ENCODE measurements at places on chromosomes 3 and 15.

DNA sequence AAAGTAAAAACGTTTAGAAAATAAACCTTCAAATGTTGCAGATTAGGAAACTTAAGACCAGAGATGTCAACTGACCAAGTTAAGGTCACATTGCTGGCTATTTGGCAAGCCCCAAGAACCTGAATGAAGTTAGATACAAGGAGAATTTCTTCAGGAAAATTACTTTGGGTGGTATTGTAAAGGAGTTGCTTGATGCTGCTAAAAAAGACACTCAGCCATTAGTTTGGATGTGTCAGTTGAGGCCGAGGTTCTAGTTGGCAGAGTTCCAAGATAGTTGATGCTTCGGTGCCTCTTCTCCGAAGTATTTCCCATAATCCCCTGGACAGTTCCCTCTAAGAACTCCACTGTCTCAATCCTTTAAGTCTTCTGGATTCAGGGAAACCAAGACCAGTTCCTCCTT is 24.3 kb downstream of the SIAH2 start:
- no peak for DNase-seq

DNA sequence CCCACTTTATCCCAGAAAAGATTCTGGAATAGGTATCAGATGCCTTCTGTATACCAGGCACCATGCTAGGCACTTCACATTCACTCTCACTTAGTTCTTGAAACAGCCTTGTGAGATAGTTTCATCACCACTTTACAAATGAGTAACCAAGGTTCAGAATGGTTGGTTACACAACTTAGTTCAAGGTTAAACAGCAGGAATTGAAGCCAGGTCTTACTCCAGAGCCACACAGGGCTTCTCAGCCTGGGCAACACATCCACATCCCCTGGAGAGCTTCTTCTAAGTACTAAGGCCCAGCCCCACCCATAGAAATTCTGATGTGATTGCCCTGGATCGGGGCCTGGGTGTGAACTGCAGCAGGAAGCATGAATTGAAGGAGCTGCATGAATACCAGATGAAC is 18.6 kb downstream of the WHAMM start:
- no peak for DNase-seq

DNA sequence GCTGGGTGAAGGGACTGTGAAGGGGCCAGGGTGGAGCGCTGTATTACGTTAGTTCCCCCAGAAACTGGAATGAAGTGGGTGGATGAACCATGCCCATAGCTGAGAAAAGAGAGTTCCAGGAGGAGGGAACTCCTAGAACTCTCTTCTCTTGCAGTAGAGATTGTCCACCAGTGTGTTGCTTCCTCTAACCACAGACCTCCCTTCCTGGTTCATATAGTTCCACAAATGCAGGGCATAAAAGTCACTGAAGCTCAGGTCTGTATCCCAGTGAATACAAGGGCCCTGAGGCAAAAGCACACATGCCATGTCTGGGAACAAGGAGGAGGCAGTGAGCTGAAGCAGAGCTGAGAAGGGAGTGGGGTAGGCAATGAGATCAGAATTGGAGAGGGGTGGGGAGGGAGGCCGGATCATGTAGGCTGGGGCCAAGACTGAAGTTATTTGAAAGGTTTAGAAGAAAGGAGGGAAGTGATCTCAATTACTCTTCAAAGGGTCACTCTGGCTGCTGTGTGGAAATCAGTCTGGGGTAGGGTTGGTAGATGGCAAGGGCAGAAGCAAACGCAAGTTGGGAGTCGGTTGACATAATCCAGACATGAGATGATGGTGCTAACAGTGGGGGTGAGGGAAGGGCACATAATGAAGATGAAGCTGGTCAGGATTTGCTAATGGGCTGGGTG is 6.5 kb downstream of the A4GNT start:
- DNase-seq, result no peak

DNA sequence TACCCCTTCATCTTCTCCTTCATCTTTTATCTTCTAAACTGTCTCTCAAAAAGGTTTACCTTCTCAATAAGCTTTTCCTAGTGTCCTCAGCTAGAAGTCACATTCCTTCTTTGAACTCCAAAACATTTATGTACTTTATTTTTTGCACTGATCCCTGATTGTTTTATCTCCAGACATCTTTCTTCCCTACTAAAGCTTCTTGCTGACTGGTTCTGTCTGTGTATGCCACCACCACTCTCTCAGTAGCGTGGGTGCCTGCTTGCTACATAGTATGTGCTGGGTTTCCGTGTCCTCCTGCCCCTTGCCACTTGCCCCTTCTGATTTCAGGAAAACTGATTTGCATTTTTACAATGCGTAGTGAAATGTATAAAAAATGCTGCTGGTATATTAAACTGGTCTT is 24.0 kb downstream of the GTF2E1 start:
- DNase-seq, result no peak

DNA sequence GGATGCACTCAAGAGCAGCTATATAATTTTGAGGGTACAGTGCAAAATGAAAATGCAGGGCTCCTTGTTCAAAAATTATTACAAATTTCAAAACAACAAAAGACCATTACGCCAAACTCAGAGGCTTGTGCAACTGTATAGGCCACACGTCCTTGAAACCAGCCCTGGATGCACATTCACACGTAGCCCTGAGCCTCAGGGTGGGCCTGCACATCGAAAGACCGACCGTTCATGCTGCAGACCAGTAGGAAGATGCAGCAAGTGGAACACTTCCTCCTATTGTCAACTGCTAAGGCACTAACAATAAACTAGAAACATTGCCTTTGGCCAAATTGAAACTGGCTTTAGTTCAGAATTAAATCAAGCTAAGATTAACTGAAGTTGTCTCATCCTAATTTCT is 174.7 kb downstream of the SHOX2 start:
- no peak for DNase-seq

- no peak for DNase-seq
Observed at GRCh38 chr15:101089579-101090427, 162.0 kb downstream of the CHSY1 start.

Measured in cortex of kidney (tissue), 1 donor.